ENCODE measurements at places on chromosomes 4 and X.
A peak's percentile ranks its signal among the peaks of the same experiment; 100 is the strongest.

DNA sequence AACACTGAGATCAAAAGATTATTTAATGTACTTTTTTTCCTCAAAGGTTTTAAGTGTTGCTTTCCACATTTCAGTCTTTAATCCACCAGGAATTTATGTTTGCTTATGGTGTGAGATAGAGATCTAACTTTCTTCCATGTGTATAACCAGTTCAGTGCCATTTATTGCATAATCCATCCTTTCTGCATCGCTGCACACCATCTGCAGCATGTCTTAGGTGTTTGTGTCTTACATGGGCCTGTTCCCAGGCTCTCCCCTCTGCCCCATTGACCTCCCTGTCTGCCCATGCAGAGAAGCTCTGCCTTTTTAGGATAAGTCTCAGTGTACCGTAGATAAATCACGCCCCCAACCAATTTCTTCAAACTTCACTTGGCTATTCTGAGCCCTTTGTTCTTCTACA lies 30.3 kb downstream of the NSDHL start:
- DNase-seq, result no peak

GRCh38 chr4:101019941-101020401 lies 327.4 kb downstream of the PPP3CA start:
- DNase-seq, result no peak

- DNase-seq, result peak; percentile 66
Measured at GRCh38 chr4:37978248-37978924, 18.2 kb downstream of the PTTG2 start.

DNA sequence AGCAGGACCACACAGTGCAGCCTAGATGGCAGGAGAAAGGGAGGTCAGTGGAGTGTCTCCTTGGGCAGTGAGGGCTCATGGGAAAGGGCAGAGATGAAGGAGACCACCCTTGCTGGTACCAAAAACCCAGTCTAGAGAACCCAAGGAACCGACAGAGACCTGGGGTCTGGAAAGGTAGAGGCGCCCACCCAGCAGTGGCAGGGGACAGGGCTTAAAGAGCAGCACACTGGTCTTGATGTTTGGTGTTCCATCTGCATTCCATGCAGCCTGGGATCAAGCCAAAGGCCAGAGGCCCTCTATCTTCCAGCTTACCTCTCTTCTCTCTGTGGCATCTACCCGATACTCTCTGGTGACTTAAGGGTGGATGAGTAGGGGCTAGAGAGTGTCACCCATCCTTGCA lies 127.5 kb downstream of the PJA1 start:
- DNase-seq, result no peak

GRCh38 chr4:185282968-185283367 lies 73.6 kb downstream of the SNX25 start:
- no peak for DNase-seq

GRCh38 chrX:11757397-11757718 lies 679 bp upstream of the MSL3 start:
- no peak for DNase-seq

DNA sequence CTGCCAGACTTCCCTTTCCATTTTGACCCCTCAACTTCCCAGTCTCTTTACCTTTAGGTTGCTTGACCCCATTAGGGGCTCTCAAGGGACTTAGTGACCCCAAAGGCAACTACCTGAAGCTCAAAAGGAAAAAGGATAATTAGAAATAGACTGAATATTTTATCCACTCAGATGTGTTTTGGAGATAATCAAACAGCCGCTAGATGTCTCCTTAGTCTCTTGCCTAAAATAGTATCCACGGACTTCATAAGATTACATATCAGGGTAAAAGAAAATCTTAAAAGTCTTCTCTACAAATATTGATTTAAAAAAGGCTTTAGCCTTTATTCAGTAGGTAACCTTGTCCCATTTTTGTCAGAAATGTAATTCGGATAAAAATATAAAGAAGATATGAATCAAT lies 21.0 kb upstream of the RHOXF2 start:
- no peak for DNase-seq

- DNase-seq, result no peak
Measured at GRCh38 chr4:2786794-2787229, 6.1 kb upstream of the SH3BP2 start.

GRCh38 chr4:61201961-61202637 lies 2.0 kb downstream of the ADGRL3 start:
- peak; percentile 38 for DNase-seq

All from lower lobe of right lung (tissue), 2 donors.